ENCODE measurements at places on chromosomes 4 and X.

DNA sequence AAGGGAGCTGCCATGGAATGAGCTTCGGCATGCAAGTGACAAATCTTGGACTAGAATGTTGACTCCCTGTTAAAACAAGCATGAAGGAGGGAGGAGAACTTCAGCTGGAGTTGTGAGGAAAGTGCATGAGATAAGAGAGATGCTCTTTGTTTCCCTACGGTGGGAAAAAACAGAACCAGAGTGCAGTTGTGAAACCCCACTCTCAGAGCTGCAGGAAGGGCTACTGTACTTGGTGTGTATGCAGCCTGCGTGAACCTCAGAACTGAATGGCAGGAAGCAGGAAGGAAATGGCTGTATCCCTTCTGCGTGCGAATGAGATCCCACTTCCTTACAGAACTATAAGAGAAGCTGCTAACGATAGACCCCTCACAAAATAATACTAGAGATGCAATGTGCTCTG, 57.2 kb downstream of the EGF start:
- no peak overlapping the region for H3K27ac ChIP-seq
- peaks cover 21% of the 10 kb centered on the region for H3K27me3 ChIP-seq
- peaks cover 24% of the 10 kb centered on the region for H3K4me1 ChIP-seq
- DNase-seq, result no peak

GRCh38 chrX:12174358-12174757, 36.1 kb downstream of the FRMPD4 start:
- H3K4me3 ChIP-seq, result no peak overlapping the region
- no peaks in the 10 kb centered on the region for H3K27me3 ChIP-seq
- H3K36me3 ChIP-seq, result no peaks in the 10 kb centered on the region
- no peaks in the 10 kb centered on the region for H3K4me1 ChIP-seq
- no peak overlapping the region for H3K27ac ChIP-seq

- H3K36me3 ChIP-seq, result no peaks in the 10 kb centered on the region
- no peak overlapping the region for H3K4me3 ChIP-seq
- H3K27ac ChIP-seq, result no peak overlapping the region
- no peaks in the 10 kb centered on the region for H3K27me3 ChIP-seq
- no peaks in the 10 kb centered on the region for H3K4me1 ChIP-seq
- no peak for DNase-seq
These were observed 522.8 kb downstream of the GLUD2 start for GRCh38 chrX:121570072-121570841.

DNA sequence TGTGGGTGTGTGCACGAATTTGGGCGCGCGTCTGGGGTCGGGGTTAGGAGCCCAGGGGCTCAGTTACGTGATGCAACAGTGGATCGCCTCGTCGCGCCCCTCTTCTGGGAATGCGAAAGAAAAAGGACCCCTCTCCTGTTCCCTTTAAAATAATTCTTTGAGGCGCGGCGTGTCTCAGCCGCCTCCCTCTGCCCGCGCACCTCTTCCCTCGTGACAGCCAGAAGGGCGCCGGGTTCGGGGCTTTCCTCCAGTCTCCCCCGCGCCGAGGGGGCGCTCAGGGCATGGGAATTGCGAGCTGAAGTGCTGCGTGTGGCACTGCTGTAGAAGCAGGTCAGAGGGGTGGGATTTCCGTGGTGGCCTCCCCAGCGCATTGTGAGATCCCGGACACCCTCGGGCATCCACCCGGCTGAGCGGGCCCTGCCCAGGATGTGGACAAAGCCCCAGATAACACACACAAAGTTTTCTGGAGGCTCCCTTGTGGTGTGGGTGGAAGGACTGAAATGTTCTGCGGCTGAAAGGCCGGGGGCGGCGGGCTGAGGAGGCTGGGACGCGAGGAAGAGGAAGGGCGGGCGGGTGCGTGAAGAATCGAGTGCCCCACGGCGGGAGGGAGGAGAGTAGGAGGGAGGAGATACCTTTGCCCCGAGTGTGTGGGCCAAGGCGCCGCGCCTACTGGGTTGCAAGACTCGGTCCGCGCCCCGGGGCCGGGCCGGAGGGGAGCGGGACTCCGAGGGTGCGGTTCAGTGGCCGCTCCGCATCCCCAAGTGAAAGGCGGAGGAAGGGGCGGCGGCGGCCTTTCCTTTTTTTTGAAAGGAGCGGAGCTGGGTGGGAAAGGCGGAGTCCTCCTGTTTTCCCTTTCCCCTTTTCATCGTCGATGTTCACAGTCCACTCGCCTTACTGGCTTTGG, 752 bp downstream of the SEPTIN11 start:
- peak overlapping the region; percentile 48 for H3K27ac ChIP-seq
- peak overlapping the region; percentile 77 for H3K4me3 ChIP-seq
- H3K4me1 ChIP-seq, result peaks cover 18% of the 10 kb centered on the region
- H3K36me3 ChIP-seq, result peaks cover 2% of the 10 kb centered on the region
- H3K27me3 ChIP-seq, result peaks cover 37% of the 10 kb centered on the region

DNA sequence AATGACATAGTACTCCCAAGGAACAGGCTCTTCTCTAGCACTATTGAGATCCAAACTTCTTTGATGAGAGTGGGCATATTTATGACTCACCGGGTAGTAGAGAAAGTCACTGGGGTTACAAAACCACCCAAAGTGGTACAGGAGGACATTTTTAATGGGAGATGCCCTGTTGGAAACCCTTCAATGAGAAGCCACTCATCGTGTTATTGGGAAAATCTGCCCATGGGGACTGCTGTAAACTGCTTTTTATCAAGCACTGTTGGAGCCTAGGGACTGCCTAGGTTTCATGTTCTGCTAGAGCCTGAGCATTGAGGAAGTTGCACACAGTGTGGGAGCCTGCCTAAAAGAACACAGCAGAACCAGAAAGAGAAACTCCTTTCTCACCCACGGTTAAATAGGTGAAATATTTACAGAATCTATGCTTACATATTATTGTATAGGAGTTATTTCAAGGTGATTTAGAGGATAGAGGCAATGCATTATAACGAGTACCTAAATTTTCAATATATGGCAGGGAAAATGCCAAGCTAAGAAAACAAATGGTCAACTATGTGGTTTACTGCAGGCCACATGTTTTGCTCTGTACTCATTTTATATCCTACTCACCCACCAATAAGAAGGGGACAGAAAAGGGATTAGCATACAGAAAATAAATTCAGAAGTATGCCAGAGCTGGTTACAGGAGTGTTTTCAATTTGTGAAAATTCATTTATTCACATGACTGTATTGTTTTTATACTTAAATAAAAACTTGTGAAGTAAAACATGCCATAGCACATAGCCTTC, 559.1 kb downstream of the FSTL5 start:
- H3K27ac ChIP-seq, result no peak overlapping the region
- no peaks in the 10 kb centered on the region for H3K36me3 ChIP-seq
- H3K4me3 ChIP-seq, result no peak overlapping the region
- no peaks in the 10 kb centered on the region for H3K27me3 ChIP-seq
- no peak for DNase-seq

DNA sequence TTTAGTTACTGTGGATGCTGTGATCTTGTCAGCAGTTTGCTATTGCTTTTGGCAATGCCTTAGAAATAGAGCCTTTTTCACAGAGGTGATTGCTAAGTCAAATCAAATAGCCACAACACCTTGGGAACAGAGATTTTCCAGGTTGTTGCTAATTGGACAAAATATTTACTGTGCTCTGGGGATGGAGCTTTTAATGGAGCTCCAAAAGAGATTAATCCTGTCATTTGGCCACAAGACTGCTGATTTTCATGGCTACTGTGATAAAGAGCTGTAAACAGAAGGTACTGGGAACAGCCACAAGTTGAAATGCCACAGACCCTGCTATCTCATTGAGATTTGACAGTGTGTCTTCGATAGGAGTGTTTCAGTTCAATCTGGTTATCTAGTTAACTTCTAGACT, 1715.2 kb upstream of the ADGRL3 start:
- H3K4me3 ChIP-seq, result no peak overlapping the region
- DNase-seq, result no peak
- no peaks in the 10 kb centered on the region for H3K36me3 ChIP-seq
- H3K27ac ChIP-seq, result no peak overlapping the region

- no peak for DNase-seq
- no peak overlapping the region for H3K4me3 ChIP-seq
- H3K27me3 ChIP-seq, result peaks cover 7% of the 10 kb centered on the region
- H3K36me3 ChIP-seq, result peaks cover 9% of the 10 kb centered on the region
- no peak overlapping the region for H3K27ac ChIP-seq
- peaks cover 2% of the 10 kb centered on the region for H3K4me1 ChIP-seq
These were observed 268.8 kb upstream of the GATB start for GRCh38 chr4:152029631-152030030.

DNA sequence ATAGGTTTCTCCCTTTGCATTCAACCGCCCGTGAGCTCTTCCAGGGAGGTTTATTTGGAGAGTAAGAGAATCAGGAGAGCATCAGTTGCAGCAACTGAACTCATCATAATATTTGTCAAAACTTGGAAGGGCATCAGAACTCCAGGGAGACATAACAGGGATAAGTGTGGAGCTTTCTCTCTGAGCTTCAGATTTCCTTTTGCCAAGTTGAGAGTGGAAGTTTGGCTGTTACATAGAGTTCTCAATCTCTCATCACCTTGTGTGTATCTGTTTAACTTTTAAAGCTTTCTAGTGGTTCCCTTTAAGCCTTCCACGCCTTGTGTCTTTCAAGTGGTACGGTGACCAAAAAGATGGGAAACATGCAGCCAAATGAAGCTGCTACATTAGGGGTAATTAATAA, 18.8 kb downstream of the BMP3 start:
- peaks cover 20% of the 10 kb centered on the region for H3K27me3 ChIP-seq
- H3K36me3 ChIP-seq, result no peaks in the 10 kb centered on the region
- no peaks in the 10 kb centered on the region for H3K4me1 ChIP-seq
- DNase-seq, result no peak
- no peak overlapping the region for H3K27ac ChIP-seq
- H3K4me3 ChIP-seq, result no peak overlapping the region

GRCh38 chr4:68732653-68733466, 62.4 kb upstream of the UGT2B15 start:
- no peak overlapping the region for H3K4me3 ChIP-seq
- H3K27ac ChIP-seq, result no peak overlapping the region
- H3K27me3 ChIP-seq, result no peaks in the 10 kb centered on the region

DNA sequence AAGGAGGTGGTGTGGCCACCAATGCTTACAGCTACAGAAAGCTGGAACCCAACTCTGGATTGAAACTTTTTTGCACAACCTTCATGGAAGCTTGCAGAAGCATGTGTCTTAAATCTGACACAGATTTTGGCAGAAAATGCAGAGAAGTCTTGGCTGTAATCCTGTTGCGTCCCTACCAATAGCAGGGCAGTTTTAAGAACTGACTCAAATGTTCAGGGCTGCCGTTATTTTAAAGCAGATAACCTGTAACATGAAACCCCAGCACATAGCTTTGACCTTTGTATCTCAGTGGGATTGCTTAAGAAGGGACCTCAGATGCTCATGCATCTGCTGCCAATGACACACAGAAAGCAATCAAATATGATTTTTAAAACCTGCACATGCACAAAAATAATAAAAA, at the start of gene VEGFD:
Gene VEGFD, minus strand, starts transcription at position 110 of the 400 bp plus-strand sequence. CDS start 467 bp downstream, outside the sequence.
- no peak for DNase-seq
- H3K27ac ChIP-seq, result no peak within 1 kb of the TSS
- H3K4me1 ChIP-seq, result no peaks in the 10 kb centered on the region
- no peak within 1 kb of the TSS for H3K4me3 ChIP-seq

GRCh38 chrX:55716937-55717336, 612 bp upstream of the RRAGB start:
- H3K27me3 ChIP-seq, result no peaks in the 10 kb centered on the region
- peak overlapping the region; percentile 88 for H3K27ac ChIP-seq
- DNase-seq, result no peak
- peak overlapping the region; percentile 85 for H3K4me3 ChIP-seq

GRCh38 chr4:105969575-105969974, 74.3 kb downstream of the NPNT start:
- H3K36me3 ChIP-seq, result no peaks in the 10 kb centered on the region
- no peak for DNase-seq
- H3K4me1 ChIP-seq, result no peaks in the 10 kb centered on the region
- H3K27me3 ChIP-seq, result no peaks in the 10 kb centered on the region
- H3K27ac ChIP-seq, result no peak overlapping the region
- H3K4me3 ChIP-seq, result no peak overlapping the region

DNA sequence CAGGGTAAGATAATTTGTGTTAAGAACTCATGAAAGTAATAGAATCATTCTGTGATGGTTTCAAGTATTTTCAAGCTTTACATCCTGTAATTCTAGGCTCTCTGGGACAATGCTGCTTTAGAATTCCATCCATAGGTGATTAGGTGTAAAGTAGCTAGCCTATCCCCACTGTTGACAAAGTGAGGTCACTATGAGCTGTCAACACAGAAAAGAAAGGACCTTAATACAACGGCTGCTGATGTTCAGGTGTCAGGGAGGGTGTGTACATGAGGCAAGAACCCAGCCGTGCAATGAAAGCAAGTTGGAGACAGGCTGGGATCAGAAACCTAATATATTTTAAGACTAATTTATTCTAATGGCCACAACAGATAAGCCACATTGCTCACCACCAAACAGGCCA, 36.8 kb upstream of the SH3RF1 start:
- H3K4me3 ChIP-seq, result no peak overlapping the region
- DNase-seq, result no peak
- H3K27me3 ChIP-seq, result peaks cover 2% of the 10 kb centered on the region
- H3K27ac ChIP-seq, result no peak overlapping the region

DNA sequence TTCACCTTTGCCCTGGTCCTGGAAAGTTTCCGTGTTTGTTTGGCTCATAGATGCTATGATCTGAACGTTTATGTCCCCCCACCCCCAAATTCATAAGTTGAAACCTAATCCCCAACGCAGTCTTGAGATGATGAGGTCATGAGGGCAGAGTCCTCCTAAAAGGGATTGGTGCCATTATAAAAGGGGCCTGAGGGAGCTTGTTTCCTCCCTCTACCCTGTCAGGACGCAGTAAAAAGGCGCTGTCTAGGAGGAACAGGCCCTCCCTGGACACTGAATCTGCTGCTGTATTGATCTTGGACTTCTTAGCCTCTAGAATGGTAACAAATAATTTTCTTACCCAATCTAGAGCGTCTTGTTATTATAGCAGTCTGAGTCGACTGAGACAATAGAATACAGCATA, 2190.6 kb upstream of the TENM3 start:
- H3K36me3 ChIP-seq, result no peaks in the 10 kb centered on the region
- peaks cover 14% of the 10 kb centered on the region for H3K27me3 ChIP-seq
- DNase-seq, result no peak
- H3K4me1 ChIP-seq, result peaks cover 4% of the 10 kb centered on the region

- peaks cover 4% of the 10 kb centered on the region for H3K27me3 ChIP-seq
- no peak for DNase-seq
- peaks cover 8% of the 10 kb centered on the region for H3K4me1 ChIP-seq
- no peak overlapping the region for H3K4me3 ChIP-seq
- no peak overlapping the region for H3K27ac ChIP-seq
- no peaks in the 10 kb centered on the region for H3K36me3 ChIP-seq
These were observed 94.5 kb upstream of the EOLA2 start for GRCh38 chrX:150032742-150033141.

GRCh38 chrX:149114001-149114400, 391.1 kb downstream of the IDS start:
- DNase-seq, result no peak
- H3K27me3 ChIP-seq, result no peaks in the 10 kb centered on the region
- H3K4me3 ChIP-seq, result no peak overlapping the region
- no peaks in the 10 kb centered on the region for H3K4me1 ChIP-seq
- H3K36me3 ChIP-seq, result no peaks in the 10 kb centered on the region

DNA sequence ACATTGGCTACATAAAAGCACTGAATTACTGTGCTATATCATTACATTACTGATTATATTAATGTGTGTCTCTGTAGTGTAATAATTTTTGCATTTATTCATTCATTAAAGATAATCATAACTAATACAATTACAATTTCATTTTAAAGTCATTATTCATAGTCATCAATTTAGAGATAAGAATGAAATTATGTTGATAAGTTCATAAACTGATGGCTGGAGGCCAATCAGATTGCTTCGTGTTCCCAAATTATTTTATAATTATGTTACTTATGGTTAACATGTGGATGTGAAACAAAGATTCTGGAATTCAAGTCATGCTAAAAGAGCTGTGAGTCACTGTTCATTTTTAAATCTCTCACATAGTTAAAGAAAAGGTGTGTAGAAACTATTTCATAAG, 223.4 kb upstream of the HAND2 start:
- H3K36me3 ChIP-seq, result no peaks in the 10 kb centered on the region
- no peak overlapping the region for H3K27ac ChIP-seq
- H3K4me3 ChIP-seq, result no peak overlapping the region
- H3K4me1 ChIP-seq, result no peaks in the 10 kb centered on the region
- DNase-seq, result no peak
